Fibroblast of lung (primary cell): ENCODE measurements at places on chromosomes 7 and 10.

GRCh38 chr10:34904191-34904590, 89.1 kb upstream of the PARD3 start:
- no peak overlapping the region for H3K27ac ChIP-seq
- H3K36me3 ChIP-seq: no peaks in the 10 kb centered on the region
- peaks cover 3% of the 10 kb centered on the region for H3K4me1 ChIP-seq
- H3K4me3 ChIP-seq: no peak overlapping the region
- H3K27me3 ChIP-seq: no peaks in the 10 kb centered on the region
- DNase-seq: no peak

DNA sequence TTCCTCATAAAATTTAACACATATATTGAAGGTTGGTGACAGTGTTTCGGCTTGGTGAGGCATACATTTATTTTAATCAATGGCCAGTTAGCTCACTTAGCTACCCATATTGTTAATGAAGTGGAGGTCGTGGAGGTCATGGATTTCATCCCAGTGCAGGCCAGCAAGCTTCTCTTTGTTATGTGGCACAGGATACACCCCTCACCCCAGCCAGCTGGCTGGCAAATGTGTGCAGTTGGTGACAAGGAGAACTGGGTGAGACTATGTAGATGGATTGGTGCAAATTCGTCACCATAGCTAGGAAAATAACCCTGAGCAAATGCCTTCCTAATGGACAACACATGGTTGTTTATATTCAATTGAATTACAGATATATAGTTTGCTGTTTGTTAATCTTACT, 50.5 kb upstream of the FOXP2 start:
- DNase-seq: no peak
- no peaks in the 10 kb centered on the region for H3K27me3 ChIP-seq
- H3K4me3 ChIP-seq: no peak overlapping the region
- no peaks in the 10 kb centered on the region for H3K36me3 ChIP-seq
- H3K4me1 ChIP-seq: no peaks in the 10 kb centered on the region
- H3K27ac ChIP-seq: no peak overlapping the region

- DNase-seq: no peak
- no peaks in the 10 kb centered on the region for H3K27me3 ChIP-seq
- no peak overlapping the region for H3K4me3 ChIP-seq
- peaks cover 38% of the 10 kb centered on the region for H3K36me3 ChIP-seq
These were observed 148.4 kb upstream of the KLF14 start for GRCh38 chr7:130882396-130882795.

GRCh38 chr10:75042292-75042974, 69.0 kb upstream of the SAMD8 start:
- no peaks in the 10 kb centered on the region for H3K36me3 ChIP-seq
- no peak overlapping the region for H3K4me3 ChIP-seq
- DNase-seq: peak; percentile 73
- H3K27ac ChIP-seq: peak overlapping the region; percentile 22
